Fibroblast of skin of scalp (primary cell): ENCODE measurements at places on chromosomes 12 and 14.
A peak's percentile ranks its signal among the peaks of the same experiment; 100 is the strongest.

DNA sequence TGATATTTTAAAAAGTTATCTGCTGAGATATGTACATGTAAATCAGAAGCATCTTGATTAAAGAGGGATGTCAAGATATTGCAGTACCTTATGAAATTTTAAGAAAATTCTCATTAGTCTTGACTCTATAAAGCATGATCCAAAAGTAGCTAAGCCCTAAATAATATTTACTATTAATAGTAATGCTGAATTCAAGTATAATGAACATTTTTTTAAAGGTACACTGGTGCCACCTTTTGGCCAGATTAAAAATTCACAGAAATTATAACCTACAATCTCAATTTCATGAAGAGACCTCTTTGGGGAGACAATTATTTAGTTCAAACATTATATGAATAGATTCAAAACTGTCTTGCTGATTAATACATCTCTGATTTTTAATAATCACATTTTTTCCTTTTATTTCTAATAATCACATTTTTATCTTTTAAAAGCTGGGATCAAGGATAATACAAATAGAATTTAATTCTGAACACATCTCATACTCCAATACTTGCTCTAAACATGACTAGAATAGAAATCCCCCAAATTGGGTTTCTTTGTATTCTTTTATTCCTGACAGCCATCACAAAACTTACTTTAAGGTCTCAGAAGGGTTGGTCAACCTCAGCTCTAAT is 13.4 kb downstream of the AKAP5 start:
- peak; percentile 46 for DNase-seq

DNA sequence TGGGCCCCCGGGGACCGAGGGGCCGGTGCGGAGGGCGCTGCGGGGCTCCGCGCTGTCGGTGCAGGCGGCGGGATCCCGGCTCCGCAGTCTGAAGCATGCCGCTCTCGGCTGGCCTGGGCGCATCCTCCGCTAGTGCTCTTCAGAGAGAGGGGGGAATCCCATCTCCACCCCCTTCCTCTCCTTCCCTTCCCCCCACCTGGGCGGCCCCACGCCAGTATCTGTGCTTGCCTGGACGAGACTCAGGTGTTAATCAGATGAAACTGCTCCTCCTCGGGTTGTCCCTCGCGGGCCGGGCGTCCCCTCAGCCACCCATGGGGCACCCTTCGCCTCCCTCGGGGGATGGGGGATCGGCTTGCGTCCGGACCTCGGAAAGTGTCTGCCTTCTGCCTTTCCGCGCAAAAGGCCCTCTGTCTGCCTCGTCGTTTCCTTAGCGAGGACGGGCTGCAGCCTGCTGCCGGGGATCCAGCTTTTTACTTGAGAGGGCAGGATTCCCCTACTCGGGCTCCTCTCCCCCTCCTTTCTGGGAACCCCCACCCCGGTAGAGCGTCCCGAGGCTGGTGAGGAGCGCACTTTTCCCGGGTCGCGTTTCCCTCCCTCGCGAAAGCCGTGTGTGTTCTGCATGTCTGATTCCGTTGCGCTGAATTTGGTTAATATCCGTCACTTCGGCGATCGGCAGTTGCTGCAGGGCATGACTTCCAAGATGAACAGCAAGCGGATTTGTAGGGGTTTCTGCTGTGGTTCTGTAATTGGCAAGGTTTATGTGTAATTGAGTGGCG is 1.1 kb downstream of the GPHN start:
- no peak for DNase-seq

DNA sequence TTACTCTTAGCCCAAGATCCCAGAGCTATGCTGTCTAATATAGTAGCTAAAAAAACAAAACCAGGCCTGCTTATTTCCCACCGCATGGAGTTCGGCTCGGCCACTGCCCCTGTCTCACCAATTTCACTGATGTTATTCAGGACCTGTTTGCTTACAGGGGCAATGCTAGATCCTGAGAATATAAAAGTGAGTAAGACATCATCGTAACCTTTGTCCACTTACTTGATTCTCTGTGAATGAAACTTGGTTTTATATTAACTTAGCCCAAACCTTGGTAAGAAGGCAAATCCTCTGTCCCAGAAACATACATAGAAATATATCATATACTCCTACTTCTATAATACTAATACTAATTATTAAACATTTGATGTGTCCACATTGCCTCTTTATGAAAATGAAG is 56.6 kb downstream of the RNFT2 start:
- DNase-seq, result no peak

GRCh38 chr12:70196811-70197281 is 46.4 kb upstream of the CNOT2 start:
- DNase-seq, result peak; percentile 51

DNA sequence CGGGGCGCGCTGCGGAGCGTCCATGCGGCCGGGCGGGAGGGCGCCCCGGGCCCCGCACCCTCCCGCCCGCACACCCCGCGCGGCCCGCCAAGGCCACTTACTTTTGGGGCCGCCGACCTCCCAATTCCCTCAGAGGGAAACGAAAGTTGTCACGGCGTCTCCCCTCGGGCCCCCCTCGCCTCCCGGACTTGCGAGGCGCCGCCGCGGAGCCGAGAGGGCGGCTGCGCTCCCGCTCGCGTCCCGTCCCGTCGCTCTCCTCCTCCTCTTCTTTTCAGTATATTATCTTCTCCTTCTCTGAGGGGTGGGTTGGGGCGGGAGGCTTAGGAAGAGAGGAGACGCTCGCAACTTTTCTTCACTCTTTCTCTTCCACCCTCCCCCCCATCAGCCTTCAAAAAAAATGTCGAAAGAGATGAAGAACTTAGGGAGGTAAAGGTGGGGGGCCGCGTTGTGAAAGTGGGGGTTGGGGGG is 613 bp downstream of the DUSP16 start:
- DNase-seq, result peak; percentile 33

DNA sequence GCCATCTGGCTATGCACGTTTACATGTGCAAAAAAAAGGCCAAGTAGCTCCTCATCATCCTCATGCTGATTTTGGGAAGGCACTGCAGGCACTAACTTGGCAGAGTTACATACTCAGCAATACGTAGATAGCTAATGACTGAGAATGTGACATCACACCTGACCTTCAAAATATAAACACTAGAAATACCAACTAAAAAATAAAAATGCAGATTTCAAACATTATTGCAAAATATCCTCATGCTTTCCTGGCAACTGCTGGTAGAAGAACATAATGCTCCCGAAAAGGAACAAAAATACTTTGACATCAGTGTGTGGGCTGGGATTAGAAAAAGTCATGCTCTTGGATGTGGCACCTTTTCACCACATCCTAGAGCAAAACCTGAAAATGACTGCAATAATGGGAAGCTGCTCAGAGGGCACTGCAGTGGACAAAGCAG is 153.2 kb upstream of the ABCD2 start:
- no peak for DNase-seq

DNA sequence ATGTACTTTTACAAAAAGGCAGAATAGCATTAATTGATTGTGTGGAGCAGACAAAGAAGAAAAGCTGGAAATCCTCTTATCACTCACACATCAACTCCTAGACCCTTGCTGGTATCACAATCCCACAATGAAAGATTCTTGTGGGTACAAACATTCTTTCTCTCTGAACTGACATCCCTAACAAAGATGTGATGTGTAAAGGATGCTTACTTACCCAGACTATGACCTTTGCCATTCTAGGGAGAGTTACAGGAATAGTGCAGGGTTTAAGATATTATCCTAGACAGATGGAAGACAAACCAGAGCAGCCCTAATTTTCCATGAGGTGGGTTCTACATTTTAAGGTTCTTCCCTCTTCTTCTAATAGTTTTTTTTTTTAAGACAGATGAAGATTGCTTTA is 60.4 kb upstream of the SLC6A15 start:
- no peak for DNase-seq

DNA sequence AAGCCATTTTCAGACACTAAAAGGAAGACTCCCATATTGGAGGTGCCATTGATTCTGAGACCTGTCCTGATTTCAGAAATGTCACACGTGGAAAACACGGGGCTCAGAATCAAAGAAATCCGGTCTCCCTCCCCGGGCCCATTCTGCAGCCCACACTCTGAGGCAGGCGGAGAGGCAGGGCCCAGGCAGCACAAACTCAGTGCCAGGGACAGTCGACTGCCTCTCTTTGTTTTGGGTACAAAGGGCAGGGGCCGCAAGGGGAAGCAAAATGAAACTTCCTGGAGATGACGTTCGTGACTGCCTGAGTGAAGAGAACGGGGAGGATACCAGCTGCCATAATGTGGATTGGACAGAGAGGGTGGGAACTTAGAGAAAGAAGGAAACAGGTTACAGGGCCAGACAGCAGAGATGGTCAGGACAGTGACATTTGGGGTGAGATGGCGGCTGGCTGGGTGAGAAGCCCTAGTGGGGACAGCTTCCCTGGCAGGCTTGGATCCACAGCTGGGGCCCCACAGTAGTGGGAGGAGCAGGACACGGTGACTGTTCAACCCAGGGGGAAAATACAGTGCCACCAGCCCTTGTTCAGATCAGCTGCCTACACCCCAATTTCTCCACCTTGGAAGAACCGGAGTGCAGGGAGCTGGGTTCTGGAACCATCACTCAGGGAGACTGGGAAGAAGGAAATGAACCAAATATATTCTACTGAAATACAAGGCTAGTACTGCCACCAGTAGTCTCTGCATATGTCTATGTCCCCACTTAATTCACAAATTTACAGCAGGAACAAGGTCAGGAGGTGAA is 8.1 kb downstream of the GAPDH start:
- DNase-seq, result no peak

DNA sequence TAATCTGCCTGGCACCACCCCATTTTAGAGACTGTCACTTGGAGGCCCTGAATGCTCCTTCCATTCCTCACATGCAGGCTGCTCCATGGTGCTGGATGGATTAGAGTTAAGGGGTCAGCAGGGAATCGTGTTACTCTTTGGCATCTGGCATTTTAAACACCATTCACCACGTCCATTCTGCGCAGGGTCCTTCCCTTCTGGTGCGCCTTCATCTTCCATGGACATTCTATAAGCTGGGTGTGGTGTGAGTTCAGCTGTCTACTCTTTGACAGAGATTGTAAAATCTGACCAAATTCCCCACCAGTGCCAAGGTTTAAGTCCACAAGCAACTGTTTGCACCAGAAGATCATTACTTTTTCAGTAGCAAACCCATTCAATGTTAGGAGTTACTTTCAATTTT is 47.8 kb downstream of the GIT2 start:
- no peak for DNase-seq

DNA sequence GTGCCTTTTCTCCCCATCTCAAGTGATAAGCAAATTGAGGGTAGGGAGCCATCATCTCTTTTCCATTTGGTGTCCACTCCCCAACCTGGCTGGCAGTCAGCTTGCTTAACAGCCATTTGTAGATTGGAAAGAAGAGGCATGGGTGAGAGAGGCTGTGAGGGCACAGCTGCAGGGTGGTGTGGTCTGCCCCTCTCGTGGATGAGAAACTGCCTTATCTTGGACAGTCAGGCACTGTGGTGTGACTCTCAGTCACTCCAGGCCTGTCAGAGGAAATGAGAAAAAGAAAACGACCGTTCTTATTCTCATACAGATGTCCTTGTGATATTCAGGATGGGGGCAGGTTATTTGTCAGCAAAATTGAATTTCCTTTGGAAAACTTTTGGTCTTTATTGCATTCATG is 65.1 kb upstream of the SRSF5 start:
- no peak for DNase-seq

DNA sequence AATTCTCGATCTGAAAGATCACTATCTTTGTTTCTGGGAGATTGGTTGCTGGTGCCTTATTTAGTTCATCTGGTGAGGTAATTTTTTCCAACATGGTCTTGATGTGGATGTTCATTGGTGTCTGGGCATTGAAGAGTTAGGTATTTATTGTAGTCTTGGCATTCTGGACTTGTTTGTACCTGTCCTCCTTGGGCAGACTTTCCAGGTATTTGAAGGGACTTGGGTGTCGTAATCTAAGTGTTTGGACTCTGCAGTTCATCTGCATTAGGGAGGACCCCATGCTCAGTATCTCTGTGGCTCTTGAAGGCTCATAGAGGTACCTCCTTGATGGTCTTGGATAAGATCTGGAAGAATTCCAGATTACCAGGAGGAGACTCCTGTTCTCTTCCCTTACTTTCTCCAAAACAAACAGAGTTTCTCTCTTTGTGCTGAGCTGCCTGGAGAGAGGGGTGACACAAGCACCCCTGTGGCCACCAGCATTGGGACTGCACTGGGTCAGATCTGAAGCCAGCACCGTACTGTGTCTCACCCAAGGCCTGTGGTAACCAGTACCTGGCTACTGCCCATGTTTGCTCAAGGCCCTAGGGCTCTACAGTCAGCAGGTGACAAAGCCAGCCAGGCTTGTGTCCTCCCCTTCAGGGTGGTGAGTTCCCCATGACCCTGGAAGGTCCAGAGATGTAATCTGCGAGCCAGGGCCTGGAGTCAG is 5.3 kb downstream of the A2ML1 start:
- DNase-seq, result no peak
